HT-29 (cell line): ENCODE measurements at places on chromosomes 1 and 21. TPM values are rescaled to one million over a fixed set of nuclear protein-coding genes. Genes with fewer than 3 reads are reported as not detected.

The MATN1 gene
- total RNA-seq, result not detected in 2 replicates

The E2F2 gene
- total RNA-seq, result 4.7 TPM in 2 replicates

The MEX3A gene
- 9.3 and 13.3 TPM in 2 replicates for total RNA-seq

The UTS2 gene
- total RNA-seq, result not detected in 2 replicates

The DNM3 gene
- total RNA-seq, result 1.0 and 1.3 TPM in 2 replicates

The NTNG1 gene
- not detected in 2 replicates for total RNA-seq

The CFHR4 gene
- total RNA-seq, result not detected in 2 replicates

GRCh38 chr1:229225331-229225782 lies 45.6 kb upstream of the RAB4A start:
- DNase-seq, result peak; percentile 69

GRCh38 chr21:41365377-41366107 lies 3.7 kb downstream of the MX2 start:
- DNase-seq, result no peak

- DNase-seq, result no peak
Measured at GRCh38 chr21:46361176-46361575, 37.2 kb downstream of the PCNT start.

DNA sequence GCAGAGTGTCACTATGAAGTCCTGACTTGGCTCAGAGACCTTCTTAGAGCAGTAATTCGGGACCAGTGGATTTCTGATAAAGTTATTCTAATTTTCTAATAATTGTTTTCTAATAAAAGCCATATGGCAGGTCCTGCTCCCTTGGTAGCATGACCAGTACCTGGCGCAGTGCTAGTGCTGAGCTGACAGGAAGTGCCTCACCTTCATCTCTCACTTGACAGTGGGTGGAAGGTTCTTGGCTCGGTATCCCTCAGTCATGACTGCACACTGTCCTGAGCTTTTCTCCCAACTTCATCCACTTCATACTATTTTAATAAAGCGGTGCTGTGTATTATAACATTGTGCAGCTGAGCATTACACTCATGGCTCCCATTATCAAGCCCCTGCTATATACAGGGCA lies 14.1 kb downstream of the VANGL1 start:
- DNase-seq, result no peak

GRCh38 chr1:149844101-149844500 lies 55.3 kb upstream of the BOLA1 start:
- DNase-seq, result peak; percentile 58

- DNase-seq, result no peak
Measured at GRCh38 chr1:88053065-88053464, 631.0 kb upstream of the PKN2 start.

- DNase-seq, result no peak
Measured at GRCh38 chr1:12546771-12547585, 71.0 kb downstream of the DHRS3 start.

GRCh38 chr1:165645654-165646366 lies 14.8 kb downstream of the MGST3 start:
- DNase-seq, result peak; percentile 17

DNA sequence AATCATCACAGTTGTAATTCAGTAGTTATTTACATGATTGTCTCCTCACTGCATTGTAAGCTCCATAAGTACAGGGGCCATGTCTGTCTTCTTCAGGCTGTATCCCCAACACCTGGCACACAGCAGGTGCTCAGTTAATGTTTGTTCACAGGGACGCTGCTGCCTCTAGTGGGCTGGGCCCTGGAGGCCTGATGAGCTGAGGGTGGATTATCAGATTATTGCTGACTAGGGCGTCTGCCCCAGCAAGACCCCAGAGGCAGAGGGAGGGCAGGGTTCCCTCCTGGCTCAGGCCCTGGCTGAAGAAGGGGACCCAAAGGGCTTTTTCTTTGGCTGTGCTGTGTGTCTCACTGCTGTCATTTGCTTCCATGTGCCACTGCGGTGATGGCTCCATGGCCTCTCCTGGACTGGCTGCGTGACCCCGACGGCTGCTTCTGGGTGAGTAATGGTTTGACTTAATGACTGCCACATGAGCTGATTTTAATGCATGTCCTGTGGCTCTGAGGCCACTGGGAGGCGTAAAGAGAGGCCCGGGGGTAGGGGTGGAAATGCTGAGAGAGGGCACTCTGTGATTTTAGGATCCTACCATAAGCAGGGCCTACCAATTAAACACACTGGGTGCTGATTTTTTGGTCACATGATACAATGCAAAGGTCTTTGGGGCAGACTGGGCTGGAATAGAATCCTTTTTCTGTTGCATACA lies 20.8 kb upstream of the EPB41 start:
- no peak for DNase-seq

DNA sequence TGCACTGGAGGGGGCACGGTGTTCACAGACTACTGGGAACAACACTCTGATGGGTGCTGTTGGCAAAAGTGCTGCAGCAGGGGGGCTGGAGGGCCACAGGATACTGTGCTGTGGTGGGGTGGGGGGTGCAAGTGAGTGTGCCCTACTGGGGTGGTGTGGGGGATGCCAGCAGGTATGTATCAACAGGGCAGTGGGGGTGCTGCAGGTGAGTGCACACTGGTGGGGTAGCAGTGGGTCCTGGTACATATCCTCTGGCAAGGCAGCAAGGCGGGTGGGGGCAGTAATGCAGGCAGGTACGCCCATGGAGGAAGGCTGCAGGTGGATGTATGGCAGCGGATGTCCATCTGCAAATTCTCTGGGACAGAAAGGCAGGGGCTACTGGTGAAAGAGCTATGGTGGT lies 48.8 kb upstream of the CD53 start:
- no peak for DNase-seq

- no peak for DNase-seq
Measured at GRCh38 chr1:28172713-28173150, 3.8 kb downstream of the PTAFR start.

DNA sequence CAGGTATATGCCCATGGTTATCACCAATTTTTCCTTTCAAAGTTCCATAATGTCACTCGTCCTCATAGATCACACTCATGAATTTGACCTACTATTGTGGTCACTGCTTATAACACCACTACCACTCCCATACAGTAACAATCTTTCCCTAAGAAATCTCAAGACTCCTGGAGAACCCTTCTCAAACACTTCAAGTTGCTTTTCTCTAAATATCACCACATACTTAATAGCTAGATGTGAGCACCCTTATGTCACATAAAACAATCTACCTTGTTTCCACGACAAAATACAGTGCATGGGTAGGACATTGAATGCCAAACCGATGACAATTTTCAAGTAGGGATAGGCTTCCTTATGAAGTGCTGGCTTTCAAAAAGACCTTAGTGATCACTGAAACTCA lies 104.5 kb downstream of the LRRC53 start:
- DNase-seq, result no peak

GRCh38 chr1:86998727-86999126 lies 84.3 kb downstream of the HS2ST1 start:
- DNase-seq, result no peak

DNA sequence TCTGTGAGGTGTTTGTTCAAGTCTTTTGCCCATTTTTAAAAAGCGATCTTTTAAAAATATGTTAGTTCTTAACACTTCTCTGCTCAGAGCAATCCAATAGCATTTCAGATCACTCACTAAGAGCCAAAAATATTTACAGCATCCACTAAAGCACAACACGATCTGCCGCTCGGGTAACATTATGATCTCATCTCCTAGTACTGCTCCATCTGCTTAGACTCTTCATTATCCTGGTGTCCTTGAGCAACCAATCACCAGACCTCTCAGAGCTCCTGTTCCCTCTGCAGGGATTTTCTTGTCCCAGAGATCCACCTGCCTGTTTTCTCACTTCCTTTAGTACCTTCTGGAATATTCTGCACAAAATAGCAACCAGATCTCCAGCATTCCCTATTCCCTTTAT lies 235.3 kb upstream of the ESRRG start:
- no peak for DNase-seq

- DNase-seq, result no peak
Measured at GRCh38 chr1:77513839-77514763, 168.4 kb downstream of the ZZZ3 start.

DNA sequence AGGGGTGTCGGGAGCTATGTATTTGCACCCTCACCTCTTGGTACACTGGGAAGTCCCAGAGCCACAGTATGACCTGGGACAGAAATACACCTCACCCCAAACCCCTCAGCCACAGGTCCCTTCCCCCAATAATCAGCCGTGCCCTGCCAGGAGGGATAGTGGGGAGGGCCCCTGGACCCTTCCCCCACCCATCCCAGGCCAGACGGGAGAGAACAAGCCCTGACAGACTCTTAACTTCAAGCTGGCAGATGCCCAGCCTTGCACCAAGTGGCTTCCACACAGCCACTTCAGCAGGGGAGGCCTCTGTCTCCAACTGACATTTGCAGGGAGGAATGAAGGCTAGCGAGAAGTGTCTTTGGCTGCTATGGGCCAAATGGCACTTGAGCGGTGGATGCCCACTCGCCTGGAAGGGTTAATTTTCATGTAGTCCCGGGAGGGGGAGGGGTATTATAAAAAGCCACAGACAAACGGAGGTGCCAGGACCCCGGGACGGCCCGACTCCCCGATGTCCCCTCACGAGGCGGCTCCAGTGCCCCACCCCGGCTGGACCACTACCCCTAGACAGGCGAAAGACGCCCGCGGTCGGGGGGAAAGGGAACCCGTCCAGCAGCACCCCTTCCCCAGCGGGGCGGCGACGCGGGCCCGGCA lies 495 bp downstream of the SYNC start:
- no peak for DNase-seq

DNA sequence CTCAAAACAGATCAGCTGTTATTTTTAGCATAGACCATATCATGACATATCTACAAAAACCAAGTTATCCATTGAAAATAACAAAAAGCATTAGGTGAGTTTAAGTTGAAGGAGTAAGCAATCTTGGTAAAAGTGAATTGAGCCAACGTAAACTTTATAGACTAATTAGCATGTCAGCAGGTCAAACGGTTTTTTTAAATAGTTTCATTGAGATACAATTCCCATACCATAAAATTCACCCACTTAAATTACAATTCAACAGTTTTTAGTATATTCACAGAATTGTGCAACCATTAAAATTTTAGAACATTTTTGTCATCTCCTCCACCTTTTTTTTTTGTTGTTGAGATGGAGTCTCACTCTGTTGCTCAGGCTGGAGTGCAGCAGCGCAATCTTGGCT lies 92.1 kb downstream of the TGFBR3 start:
- DNase-seq, result no peak

DNA sequence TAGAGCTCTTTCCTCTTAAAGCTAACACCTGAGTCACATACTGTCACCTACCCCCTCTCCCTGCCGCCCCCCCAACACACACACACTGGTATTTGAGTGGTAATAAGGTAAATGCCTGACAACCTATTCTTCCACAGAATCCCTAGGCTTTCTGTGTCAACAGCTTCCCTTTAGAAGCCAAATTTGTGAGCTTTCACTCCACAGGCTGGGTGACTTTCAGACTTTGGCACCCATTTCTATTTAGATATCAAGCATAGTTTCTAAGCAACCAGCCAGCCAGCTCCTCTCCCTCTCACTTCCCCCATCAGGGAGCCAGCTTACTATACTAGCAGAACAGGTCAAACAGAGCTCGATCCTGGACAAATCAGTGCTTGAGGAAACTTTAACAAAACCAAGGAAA lies 3.2 kb upstream of the C1orf74 start:
- DNase-seq, result no peak

DNA sequence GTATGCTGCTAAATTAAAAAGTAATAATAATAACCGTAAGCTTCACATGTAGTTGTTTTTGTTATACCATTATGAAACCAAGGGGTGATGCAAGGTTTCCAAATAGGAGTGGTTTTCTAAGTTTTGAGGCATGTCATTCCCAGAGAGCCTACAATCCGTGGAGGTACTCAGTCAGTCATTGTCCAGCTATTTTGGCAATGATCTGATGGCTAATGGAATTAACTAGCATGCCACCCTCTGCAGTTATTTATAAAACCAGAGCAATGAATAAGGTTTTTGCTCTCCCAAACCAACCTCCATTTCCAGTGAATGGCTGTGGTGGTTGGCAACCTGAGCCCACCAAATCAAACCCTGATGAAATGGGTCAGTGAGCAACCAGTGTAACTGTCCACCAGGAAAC lies 106.4 kb downstream of the TBX15 start:
- DNase-seq, result no peak

- no peak for DNase-seq
Measured at GRCh38 chr1:219189952-219190351, 16.3 kb downstream of the LYPLAL1 start.

DNA sequence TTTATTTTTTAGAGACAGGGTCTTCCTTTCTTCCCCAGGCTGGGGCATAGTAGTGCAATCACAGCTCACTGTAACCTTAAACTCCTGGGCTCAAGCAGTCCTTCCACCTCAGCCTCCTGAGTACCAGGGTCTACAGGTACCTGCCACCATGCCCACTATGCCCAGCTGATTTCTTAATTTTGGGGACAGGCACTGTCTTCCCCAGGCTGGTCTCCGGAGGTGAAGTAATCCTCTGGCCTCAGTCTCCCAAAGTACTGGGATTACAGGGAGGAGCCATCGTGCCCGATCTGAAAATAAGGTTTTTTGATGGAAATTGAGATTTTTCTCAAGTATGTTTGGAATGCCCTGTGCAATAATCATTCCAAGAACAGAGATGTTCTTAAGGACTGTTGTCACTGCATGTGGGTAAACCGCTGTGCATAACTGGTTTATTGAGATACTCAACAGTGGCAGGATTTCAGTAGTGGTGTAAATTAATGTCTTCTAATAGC lies 934 bp upstream of the MSH4 start:
- DNase-seq, result no peak

DNA sequence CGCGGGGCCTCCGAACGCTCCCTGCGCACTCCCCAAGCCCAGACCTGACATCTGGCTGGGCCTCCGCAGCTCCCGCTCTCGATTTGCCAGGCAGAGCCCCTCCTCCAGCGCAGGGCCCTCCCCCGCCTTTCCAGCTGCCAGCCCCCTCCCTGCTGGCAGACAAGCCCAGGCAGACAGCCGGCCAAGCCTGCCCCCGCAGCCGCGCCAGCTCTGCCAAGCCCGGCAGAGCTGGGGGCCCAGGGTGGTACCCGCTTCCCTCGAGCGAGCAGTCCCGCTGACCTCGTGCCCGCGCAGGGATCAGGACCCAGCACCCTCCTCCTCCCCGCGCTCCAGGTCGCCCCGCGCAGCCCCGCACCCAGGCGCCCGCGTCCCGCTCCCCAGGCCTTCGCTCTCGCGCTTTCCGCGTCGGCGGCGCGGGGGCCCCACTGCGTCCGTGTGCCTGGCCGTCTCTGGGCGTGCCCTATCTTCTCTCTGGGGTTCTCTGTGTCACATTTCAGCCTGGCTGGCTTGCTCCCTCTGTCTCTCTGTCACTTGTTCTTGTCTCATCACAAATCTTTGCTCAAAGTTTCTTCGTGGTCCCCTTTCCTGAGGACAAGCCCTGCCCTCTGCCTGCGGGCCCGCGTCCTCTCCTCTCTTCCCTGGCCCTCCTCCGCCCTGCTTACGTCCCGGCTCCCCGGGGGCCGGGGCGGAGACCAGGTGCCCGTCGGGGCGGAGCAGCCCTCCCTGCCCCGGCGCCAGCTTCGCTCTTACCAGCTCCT lies 580 bp downstream of the INKA2 start:
- peak; percentile 77 for DNase-seq

- no peak for DNase-seq
Measured at GRCh38 chr1:31767225-31767624, 3.1 kb upstream of the ADGRB2 start.

GRCh38 chr1:109610609-109611307 lies 8.7 kb downstream of the GNAT2 start:
- DNase-seq, result no peak
